ENCODE measurements at places on chromosomes 5 and 9.

DNA sequence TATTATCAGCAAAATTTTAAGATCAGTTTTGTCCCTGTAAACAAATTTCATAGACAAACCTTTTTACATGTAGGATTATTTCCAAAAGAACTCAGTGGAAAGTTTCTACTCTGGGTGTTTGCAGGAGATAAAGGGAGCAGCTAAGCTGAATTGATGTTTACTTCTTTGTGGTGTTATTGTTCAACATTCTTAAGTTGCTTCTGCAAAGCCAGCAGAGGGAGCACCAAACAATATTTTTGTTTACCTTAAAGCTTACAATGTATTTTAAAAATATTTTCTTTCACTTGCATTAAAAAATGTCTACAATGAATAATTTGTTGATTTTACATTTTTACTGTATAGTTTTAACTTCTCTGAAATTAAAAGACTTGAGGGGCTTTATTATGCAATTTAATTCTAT is 135.4 kb downstream of the ATG10 start:
- no peak for DNase-seq

DNA sequence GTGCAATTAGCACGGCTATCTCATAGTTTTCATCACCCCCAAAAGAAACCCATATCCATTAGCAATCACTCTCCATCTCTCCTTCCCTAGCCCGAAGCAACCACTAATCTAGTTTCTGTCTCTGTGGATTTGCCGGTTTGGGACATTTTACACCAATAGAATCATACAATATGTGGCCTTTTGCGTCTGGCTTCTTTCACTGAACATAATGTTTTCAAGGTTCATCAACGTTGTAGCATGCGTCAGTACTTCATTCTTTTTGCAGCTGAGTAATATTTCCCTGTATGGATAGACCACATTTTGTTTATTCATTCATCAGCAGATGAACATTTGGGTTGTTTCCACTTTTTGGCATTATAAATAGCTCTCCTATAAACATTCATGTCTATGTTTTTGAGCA is 75.4 kb upstream of the TBC1D2 start:
- no peak for DNase-seq

DNA sequence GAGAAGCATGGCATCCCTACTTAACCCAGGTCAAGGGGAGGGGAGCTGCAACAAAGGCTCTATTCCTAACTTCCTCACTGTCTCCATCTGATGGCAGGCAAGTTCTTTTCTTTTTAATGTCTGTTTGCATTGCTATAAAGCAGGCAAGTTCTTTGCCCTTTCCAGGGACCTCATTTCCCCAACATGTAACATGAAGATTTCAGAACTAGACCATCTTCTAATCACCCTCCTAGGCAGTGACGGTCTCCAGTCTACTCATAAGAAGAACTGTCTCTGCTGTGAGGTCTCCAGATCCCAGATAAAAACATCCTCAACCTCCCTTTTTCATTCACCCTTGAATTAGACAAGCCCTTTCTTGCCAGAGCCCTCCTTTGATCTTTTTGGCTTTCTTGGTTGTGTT is 42.1 kb downstream of the PPP1R2B start:
- no peak for DNase-seq

- DNase-seq = no peak
Observed at GRCh38 chr5:124516567-124516966, 229.9 kb downstream of the ZNF608 start.

DNA sequence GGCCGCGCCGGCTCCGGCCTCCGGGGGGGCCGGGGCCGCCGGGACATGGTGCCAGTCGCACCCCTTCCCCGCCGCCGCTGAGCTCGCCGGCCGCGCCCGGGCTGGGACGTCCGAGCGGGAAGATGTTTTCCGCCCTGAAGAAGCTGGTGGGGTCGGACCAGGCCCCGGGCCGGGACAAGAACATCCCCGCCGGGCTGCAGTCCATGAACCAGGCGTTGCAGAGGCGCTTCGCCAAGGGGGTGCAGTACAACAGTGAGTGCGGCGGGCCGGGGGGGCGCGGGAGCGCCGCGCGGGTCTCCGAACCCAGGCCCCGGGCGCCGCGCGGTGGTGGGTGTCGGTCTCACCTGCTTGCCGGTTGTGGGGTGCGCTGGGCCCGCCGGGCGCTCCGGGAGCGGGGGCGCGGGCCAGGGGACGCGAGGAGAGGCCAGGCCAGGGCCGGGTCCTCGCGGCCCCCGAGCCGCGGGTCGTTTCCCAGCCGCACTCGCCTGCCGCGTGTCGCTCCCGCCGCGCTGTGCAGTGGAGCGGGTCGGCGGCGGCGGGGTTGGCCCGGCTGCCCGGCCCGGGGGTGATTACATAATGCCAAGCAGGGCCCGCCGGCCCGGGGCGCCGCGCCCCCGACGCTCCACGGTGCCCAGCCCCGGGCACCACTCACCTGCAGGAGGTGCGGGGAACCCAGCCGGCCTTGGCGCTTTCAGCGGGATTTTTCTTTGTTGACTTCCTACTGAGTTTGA is 492 bp downstream of the RABL6 start:
- DNase-seq = no peak

DNA sequence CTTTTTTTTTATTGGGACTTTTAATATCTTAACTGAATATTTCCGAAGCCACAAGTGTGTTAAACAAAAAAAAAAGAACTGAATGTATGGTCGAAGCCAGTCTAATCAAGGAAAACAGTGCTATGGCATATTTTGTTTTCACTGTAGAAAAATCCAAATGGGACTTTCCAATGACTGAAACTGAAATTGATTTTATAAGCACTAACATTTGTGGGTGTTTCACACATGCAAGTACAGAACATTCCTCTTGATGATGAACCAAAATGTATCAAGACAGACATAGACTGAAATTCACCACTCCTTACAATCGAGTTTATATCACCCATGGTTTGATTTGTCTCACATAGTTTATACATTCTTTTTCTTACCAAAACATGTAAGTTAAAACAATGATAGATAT is 1026.8 kb downstream of the CDH18 start:
- DNase-seq = no peak

GRCh38 chr5:170848033-170848432 is 13.8 kb upstream of the RANBP17 start:
- no peak for DNase-seq

GRCh38 chr5:174195517-174195916 is 150.0 kb downstream of the NSG2 start:
- no peak for DNase-seq

GRCh38 chr5:152642880-152643279 is 237.8 kb upstream of the NMUR2 start:
- no peak for DNase-seq

DNA sequence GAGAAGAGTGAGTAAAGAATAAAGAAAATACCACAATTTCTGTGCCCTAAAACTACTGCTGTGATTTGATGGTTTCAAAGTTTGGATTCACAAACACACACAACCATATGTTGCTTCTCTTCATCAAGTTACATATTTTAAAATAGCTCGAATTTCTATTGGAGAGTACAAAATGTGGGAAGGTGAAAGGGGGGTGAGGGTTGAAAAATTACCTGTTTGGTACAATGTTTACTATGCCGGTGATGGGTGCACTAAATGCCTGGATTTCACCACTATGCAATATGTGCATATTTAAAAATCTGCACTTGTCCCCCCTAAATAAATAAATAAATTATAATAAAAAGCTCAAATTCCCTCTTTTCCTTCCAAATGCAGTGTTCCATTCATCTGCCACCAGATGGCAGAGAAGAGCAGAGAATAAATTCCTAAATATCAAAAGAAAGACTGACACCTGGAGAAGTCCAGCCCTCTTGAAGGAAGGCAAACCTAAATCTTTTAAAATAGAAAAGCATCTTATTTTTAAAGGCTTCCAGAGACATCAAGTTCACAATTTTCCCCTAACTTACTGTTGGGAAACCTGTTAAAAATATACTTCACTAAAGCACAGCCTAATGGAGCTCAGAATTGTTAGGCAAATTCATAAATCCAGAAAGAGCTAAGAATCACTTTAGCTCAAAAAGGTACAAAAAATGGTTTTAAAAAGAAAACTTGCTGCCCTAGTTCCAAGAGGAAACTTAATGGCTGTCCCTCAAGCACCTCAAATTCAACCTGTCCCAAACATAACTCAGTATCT is 24.8 kb upstream of the HNRNPA0 start:
- DNase-seq = no peak

All from NCI-H524 (cell line).